Omental fat pad (tissue), 4 donors: ENCODE measurements at places on chromosomes 16 and 17. TPM values are rescaled to one million over a fixed set of nuclear protein-coding genes. Genes with fewer than 3 reads are reported as not detected.

- no peak for DNase-seq
Measured at GRCh38 chr17:68102318-68102758, 66.8 kb downstream of the KPNA2 start.

- no peak for DNase-seq
Measured at GRCh38 chr17:63479495-63480184, 2.8 kb downstream of the ACE start.

GRCh38 chr17:49035470-49036269, 38.5 kb downstream of the IGF2BP1 start:
- peak; percentile 46 for DNase-seq

The C16orf54 gene
- 1.6 TPM for total RNA-seq

GRCh38 chr17:48530208-48530886, 464 bp downstream of the HOXB1 start:
- no peak for DNase-seq

DNA sequence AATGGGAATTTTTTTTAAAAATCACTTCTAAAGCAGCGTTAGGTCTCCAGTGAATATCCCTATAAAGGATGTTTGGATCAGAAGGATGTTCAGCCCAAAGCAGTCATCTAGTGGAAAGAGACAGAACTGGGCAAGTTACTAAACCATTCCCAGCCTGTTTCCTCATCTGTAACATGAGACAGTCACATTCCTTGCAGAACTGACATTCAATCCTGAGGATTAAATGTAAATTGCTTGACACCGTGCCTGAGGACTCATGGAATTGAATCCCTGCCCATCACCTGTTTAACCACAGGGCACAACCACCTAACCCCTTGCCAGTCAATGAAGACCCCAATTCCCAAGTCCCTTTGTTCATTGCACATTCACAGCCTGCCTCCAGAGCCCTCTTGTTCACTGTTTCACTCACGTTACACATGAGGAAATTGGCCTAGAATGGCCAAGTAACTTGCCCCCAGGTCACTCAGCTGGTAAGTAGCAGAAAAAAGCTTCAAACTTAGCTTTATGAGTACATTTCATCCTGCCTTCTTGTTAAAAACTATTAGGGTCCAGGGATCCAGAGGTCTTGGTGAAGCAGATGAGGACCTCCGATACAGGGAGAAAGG, 1.4 kb downstream of the CMTM2 start:
- no peak for DNase-seq

GRCh38 chr17:29612094-29612403, 10.7 kb downstream of the CORO6 start:
- DNase-seq = no peak

- DNase-seq = no peak
Measured at GRCh38 chr17:38463451-38463858, 35.2 kb downstream of the ARHGAP23 start.

The ZNF213 gene
- 3.1 TPM for total RNA-seq

The ITGB3 gene
- total RNA-seq = 17.8 TPM

DNA sequence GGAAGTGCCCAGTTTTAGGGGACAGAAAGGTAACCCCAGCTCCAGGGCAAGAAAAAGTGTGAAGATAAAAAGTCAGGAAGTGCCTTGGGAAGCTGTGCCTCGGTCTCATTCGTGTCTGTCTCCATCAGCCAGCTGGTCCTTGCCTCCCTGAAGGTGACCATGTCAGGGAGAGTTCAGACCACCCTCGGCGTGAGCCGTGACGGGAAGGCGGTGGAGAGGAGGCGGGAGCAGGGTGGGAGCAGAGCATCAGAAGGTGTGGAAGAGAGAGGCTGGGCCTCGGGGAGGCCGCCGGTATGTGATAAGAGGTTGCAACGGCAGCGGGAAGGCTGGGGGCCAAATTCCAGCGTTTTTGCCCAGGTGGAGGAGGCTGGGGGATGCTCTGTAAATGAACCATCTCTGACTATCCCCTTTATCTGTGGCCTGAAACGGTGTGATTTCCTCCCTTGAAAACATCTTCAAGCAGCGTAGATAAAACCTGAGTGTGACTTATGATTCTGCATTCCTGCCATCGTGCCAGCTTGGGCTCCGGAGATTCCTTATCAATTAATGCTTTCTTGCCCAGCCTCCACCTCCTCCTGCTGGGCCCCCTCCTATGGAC, 251.8 kb downstream of the IRF8 start:
- no peak for DNase-seq

The C17orf78 gene
- not detected for total RNA-seq

GRCh38 chr16:77963185-77964044, 58.9 kb upstream of the CLEC3A start:
- DNase-seq = no peak

DNA sequence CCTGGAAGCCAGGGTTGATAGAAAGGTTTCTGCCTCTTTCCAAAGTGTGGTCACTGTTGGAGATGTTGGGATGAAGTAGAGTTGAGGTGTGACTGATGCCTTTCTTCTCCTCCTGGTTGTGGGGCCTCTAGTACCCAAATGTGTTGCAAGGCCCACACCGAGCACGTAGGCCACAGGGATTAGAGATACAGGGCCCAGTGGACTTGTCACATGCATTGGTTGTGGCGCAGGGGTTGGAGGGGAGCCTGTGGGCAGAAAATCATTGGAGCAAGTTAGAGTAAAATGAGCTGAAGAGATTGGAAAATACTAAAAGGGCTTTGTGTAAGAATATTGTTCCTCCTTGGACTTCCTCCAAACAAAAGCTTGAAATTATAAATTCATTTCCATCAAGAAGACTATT, 4.6 kb downstream of the KRT33A start:
- no peak for DNase-seq

The OTOA gene
- 1.2 TPM for total RNA-seq

DNA sequence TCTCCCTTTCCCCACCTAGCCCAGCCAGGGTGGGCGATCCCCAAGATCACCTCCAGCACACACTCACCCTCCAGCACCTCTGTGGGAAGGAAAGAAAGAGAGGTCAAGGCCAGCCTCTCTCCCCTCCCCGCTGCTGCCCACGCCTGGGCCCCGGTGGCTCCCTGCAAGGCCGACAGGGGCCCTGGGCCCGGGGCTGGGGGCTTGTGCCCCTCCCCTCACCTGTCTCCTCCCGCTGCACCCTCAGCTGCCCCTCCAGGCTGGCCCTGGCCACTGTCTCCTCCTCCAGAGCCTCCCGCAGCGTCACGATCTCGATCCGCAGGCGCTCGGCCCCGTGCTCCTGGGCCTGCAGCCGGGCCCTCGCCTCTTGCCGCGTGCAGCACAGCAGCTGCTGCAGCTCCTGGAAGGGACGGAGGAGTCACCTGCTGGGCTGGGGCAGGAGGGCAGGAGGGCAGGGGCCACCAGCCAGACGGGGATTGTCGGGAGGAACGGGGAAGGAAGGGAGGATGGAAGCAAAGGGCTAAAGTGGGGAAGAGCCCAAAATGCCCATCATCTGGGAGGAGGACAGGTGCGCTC, 19.2 kb downstream of the RABEP2 start:
- no peak for DNase-seq

The NLRC5 gene
- 189 TPM for total RNA-seq

DNA sequence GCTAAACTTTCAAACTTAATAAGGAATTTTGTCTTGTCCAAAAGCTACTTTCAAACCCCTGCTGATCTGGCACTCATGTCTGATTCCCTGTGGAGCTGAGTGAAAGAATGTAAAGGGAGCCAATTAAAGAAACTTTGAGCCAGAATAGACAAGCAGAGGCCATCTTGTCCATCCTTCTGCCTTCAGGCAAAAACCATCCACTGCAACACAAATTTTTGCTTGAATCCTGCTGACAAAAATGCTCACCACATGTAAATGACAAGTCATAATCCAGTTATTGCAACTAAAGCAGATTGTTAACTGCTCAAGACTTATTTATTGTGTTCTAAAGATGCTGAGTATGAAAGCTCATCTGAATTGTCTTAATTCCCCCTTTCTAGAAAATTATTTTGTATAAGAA, 124.0 kb upstream of the HLF start:
- DNase-seq = no peak

DNA sequence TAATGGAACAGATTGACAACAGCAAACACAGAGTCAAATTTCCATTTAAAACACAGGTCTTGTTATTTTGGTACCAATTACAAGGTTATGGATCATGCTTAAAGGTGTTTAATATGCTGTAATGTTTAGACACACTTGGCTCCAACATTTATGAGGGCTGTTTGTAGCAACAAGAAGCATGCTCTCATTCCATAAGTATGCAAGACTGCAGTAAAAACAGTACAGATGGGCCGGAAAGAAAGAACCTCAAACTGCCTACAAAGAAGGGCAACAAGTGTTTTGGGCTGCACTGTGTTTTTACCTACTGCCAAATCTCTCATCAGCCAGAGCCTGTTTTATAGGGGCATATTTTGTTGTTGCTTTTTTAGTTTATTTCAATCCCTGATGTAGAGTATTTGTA, 100.5 kb upstream of the HS3ST3A1 start:
- no peak for DNase-seq

DNA sequence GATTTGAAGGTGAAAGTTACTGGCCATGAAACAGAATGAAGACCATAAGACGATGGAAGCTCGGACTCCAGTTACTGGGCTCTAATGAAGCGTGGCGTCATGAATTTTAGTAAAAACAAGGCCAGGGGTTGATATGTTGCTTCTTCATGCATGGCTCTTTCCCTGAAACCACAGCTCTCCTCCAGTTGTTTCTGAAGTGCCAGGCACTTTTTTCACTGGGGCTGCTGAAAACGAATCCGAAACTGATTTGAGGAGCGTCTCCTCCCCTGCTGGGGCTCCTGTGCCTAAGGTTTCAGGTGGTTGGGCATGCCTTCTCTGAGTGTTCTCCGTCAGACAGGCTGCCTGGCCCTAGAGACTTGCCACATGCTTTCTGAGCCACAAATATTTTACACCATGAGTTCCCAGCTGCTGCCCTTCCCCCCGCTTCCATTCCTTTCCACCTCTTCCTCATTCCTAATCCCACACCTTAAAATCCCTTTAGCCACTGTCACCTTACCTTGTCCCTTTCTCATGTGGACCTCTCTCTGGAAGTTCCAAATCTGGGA, 3.7 kb upstream of the MYL4 start:
- no peak for DNase-seq

GRCh38 chr17:59842901-59843652, 49.7 kb downstream of the TUBD1 start:
- peak; percentile 42 for DNase-seq

The SLC5A10 gene
- not detected for total RNA-seq

DNA sequence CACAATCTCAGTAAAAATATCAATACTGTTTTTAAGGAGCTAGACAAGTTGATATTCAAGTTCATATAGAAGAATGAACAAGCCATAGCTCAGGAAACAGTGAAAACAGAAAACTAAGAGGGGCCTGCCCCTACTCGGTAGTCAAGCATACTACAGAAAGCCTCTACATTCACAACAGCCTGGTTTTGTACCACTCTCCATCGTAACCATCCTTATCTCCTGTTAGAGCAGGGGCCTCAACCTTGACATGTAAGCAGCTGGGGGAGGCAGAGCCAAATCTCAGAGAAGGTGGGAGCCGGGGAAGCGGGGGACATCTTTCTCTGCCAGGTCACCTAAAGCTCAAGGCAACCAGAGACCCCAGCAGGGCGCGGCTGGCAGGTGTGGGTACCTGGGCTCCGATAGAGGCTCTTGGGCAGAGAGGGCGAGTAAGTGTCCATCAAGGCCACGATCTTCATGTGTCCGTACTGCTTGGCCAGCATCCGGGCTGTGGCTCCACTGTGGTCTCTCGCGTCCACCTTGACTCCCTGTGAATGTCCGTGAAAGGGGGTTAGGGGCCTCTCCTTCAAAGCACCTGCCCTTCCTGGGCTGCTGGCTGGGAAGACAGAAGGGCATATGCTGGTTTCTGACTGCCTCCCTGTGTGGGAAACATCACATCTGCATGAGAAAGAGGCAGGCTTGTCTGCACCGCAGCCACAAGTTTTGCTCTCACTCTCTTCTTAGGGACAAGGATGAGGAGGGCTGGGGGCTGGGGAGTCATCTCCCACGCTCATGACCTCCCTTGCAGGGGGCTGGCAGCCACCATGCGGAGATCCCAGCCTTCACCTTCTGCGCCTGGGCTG, 20.2 kb downstream of the ANKS3 start:
- no peak for DNase-seq

The ZNF652 gene
- total RNA-seq = 31.2 TPM

- DNase-seq = no peak
Measured at GRCh38 chr17:29968271-29968670, 26.8 kb downstream of the EFCAB5 start.

The RNF227 gene
- total RNA-seq = 4.1 TPM

DNA sequence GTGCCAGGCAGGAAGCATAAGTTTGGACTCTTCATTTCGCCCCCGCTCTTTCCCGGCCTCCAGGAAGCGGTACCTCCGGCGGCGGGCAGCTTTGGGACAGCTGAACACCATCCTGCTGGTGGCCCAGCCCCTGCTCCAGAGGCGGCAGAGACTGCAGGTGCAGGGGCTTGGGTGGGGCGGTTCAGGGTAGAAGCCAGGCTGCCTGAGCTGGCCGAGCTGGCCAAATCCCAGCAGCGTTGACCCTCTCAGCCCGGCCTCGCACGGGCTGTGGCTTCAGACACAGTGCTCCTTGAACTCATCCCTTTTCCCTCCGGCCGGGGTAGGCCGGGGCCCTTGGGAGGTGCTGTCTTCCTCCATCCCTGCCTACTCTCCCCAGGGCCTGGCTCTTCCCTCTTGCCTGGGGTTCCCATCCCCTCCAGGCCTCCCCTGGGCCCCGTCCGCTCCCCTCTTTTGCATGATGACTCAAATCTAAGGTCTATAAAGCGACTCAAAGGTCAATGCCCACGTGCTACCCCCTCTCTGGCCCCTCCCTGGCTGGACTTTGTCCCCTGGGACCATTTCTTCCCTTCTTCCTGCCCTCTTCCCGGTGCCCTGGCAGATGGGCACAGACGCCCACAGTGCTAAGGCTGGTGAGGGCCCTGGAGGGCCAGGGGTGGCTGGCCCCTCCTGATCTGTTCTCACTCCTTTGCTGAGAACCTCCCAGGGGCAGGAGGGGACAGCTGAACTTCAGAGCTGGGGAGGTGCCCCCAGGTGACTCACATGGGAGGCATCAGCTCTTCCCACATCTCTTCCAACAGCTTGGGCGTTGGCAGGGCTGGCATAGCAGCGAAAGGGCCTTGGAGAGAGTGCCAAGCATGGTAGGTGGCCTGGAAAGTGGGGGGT, 22.7 kb downstream of the MYO15B start:
- no peak for DNase-seq

DNA sequence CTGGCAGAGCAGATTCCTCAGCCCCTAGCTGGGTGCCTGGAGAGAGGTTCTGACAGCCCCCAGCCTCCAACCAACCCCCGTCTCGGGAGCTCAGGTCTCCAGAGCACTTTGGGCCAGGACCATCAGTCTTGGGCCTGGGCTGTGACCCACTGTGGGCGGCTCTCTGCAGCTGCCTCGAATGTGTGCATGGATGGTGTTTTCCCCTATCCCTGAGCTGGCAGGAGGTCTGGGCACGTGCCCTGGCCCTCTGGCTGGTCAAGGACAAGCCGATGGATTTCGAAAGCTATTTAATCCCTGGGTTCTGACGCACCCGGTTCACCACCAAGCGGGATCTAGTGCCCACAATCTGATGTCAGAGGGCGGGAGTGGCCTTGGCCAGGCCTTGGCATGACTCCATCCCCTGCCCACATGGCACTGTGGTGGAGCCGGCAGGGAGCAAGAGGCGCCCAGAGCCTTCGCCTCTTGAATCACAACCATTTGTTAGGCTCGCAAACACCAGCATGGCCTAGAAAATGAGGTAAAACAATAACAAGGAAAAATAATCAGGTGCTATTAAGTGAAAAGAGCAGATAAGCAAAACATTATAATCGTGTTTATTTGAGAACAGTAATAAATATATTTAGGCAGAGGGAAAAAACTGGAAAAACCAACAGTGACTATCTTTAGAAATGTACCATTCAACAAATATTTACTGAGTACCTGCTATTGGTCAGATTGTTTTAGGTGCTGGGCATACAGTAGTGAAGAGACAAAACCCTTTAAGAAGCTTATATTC, 69.3 kb upstream of the TOB1 start:
- no peak for DNase-seq

The ZNF629 gene
- total RNA-seq = 13.4 TPM

- no peak for DNase-seq
Measured at GRCh38 chr16:82681592-82681991, 54.8 kb downstream of the CDH13 start.
